ENCODE measurements at places on chromosomes 6 and 20.

GRCh38 chr6:103081876-103082630, 1688.5 kb downstream of the GRIK2 start:
- no peak for DNase-seq

DNA sequence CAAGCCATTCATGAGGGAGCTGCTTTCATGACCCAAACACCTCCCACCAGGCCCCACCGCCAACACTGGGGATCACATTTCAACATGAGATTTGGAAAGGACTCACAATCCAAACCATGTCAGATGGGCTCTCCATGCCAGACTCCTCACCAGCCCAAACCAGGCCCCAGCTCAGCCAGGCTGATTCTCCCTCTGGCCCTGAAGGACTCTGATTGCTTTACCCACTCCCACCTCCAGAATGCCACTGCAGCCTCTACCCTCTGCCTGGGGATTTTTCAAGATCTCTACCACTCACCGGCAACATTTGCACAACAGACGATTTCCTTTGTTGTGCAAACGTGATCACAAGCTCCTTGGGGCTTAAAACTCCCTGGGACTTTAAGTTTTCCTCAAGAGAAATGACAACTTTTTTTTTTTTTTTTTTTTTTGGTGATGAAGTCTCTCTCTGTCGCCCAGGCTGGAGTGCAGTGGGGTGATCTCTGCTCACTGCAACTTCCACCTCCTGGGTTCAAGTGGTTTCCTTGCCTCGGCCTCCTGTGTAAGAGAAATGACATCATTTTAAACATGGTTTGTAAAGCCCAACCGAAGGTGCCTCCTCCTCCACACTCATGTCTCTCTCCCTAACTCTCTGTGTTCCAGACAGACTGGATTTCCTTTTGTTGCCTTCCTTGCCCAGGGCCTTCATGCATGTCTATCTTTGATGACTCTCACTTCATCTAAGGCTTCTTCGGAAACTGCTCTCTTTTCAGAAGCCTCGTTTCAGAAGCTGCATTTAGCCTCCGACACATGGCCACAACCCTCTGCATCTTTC, 147.0 kb downstream of the CDH26 start:
- no peak for DNase-seq

GRCh38 chr6:80530103-80530502, 423.6 kb downstream of the BCKDHB start:
- no peak for DNase-seq

DNA sequence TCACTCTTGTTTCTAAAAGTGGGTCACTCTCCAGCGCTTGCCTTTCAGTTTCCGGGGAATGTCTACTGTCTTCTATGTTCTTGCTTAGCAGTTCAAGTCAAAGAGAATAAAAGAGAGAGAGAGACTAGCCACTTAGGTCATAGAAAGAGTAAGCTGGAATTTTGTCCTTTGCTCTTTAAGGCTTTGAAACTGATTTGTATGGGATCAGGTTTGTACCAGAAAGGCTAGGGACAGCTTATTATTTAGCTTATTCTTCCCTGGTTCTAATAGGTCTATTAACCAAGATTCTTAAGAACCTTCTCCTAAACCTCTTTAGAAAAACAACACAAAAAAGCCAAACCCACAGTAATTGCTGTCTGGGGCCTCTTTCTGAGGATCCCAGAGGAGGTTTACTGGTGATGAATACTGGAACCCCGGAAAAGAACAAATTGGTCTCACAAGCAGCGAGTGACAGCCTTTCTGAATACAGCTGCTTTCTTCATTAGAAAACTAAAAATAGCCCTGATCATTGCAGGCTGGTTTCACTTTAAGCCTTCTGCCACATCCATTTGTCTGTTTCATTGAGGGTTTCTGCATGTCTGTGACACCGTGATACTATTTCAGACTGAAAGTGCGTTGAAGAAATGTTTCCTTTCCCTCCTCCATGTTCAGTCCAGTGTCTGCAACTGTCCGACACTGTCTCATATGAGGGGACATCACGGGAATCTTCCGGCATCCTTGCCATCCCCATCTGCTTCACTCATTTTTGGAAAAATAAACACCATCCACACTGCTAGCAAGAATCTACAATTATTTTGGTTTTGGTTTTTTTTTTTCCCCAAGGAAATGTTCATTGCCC, 75.1 kb upstream of the ATXN1 start:
- DNase-seq: no peak

DNA sequence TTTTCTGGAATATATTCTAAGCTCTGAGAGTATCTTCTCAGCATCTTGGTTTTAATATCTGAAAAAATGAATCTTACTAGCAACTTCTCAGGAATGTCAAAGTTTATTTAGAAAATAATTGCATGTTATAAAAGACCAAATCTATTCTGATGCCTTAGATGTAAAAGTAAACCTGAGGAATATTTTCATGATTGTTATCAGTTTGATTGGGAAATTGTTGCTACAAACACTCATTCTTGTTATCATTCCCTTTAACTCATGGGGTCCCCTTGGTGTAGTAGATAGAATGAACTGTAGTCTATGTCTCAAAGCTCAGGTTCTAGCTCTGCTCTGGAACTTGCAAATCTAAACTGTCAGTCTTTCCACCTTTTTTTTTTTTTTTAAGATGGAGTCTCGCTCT, 50.0 kb downstream of the SNRNP48 start:
- DNase-seq: no peak

GRCh38 chr6:108966855-108967755, 118.9 kb downstream of the ARMC2 start:
- peak; percentile 28 for DNase-seq

GRCh38 chr20:361561-361960, 14.7 kb downstream of the NRSN2 start:
- DNase-seq: no peak

DNA sequence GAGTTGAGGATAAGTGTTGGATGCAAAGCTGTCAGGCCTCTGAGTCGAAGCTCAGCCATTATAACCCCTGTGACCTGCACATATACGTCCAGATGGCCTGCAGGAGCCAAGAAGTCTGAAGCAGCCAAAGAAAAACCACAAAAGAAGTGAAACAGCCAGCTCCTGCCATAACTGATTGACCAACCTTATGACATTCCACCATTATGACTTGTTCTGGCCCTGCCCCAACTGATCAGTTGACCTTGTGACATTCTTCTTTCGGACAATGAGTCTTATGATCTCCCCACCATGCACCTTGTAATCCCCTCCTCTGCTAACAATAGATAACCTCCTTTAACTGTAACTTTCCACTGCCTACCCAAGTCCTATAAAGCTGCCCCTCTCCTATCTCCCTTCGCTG, 133.7 kb upstream of the AGPAT4 start:
- no peak for DNase-seq

GRCh38 chr6:1383729-1384548, 5.4 kb upstream of the FOXF2 start:
- no peak for DNase-seq

DNA sequence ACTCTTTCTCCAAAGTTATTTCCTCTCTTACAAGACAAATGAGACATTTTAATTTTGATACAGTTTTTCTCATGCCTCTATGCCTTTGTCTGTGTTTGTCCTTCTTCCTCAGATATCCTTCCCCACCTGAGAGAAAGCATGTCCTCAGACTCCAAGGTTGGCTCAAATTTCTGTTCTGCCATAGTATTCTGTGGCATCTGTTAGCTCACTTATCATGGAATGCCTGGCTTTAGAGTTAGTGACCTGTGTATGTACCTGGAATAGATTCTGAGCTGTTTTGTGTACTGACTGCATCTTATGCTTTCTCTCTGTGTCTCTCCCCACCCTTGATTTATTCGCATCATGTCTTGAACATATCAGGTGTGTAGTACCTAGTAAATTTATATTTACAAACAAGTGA, 90.0 kb downstream of the CENPW start:
- no peak for DNase-seq

GRCh38 chr6:148573922-148574321, 172.9 kb upstream of the UST start:
- DNase-seq: no peak

GRCh38 chr20:59184880-59185447, 21.3 kb downstream of the ZNF831 start:
- DNase-seq: no peak

DNA sequence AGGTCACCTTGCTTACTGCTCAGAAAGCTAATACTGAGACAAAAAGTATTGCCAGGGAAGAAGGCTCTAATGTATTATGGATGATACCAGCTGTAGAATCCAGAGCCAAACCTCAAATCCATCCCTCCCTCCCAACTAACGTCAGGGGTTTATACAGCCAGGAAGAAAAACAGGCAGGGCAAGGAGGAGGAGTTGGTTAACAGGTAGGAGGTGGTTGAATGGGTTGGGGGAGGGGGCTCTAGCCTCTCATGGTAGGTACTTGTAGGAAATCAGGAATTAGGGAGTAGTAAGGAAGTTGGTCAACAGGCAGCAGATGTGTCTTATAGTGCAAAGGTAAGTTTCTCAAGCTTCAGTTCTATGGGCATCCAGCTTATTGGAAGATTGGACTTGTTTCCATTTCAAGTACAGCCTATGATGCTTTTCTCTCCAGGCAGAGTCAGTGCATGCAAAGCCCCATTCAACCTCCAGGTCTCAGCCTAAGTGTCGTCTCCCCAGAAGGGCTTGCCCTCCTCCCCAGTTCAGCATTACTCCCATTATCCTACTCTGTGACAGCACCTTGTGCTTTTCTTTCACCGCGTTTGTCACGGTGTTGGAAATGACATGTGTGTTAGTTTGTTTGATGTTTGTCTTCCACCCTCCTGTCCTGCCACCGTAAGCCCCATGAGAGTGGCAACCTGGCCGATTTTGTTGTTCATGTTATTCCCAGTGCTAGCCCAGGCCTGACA, 38.1 kb downstream of the PNLDC1 start:
- DNase-seq: no peak

DNA sequence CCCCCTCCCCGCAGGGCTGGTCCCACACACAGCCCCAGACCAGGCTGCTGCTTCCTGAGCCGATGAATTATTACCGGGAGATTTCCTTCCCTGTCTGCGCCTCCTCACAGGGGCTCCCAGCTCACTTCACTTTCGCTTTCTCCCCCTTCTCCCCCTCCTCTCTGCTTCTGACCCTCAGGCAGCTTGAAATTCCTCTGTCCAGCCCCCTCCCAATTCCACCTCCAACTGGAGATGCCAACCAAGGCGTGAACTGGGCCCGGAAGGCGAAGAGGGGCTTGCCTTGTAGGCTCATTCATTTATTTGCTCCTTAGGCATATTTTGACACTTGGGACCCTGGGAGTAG, 1.7 kb upstream of the TCF15 start:
- no peak for DNase-seq

GRCh38 chr6:129498950-129499842, 210.8 kb downstream of the ARHGAP18 start:
- no peak for DNase-seq

DNA sequence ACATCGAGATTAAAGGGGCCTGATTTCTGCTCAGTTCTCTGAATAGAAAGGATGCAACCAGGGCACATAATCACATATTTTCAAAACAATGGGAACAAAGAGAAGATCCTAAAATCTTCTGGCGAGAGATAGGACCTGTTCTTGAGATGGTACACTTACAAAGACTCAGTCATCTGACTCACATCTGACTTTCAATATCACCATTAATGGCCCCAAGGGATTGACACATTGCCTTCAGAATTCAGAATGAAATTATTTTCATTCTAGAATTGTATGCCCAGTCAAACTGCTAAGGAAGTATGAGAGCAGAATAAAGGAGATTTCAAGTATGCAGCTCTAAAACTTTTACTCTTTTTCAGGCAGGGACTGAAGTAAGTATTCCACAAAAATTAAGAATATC, 240.7 kb upstream of the POU3F2 start:
- no peak for DNase-seq

- DNase-seq: no peak
These were observed 11.2 kb downstream of the SPDEF start for GRCh38 chr6:34544776-34545471.

DNA sequence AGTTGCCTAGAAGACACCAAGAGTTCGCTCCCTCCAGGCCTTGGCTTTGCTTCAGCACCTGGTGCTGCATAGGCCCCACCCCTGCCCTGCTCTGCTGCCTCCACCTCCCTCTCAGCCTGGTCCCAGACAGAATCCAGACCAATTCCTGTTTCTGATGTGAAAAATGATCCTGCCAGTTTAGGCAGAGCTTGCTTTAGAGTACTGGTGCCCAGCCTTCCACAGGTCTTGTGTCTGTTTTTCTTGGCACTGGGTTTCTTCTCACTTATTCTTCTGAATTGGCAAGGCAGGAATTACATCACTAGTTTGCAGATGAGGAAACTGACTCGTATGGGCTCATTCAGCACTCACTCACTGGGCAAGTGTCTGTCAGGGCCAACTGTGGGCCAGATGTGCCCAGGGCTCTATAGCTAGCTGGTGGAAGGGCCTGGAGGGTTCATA, 53.0 kb downstream of the HLA-A start:
- no peak for DNase-seq

- DNase-seq: no peak
These were observed 12.4 kb downstream of the KIAA1755 start for GRCh38 chr20:38248133-38248532.

GRCh38 chr20:59696476-59696875, 92.1 kb downstream of the PHACTR3 start:
- DNase-seq: no peak

- no peak for DNase-seq
These were observed 15.8 kb upstream of the PPP1R16B start for GRCh38 chr20:38789503-38790199.

DNA sequence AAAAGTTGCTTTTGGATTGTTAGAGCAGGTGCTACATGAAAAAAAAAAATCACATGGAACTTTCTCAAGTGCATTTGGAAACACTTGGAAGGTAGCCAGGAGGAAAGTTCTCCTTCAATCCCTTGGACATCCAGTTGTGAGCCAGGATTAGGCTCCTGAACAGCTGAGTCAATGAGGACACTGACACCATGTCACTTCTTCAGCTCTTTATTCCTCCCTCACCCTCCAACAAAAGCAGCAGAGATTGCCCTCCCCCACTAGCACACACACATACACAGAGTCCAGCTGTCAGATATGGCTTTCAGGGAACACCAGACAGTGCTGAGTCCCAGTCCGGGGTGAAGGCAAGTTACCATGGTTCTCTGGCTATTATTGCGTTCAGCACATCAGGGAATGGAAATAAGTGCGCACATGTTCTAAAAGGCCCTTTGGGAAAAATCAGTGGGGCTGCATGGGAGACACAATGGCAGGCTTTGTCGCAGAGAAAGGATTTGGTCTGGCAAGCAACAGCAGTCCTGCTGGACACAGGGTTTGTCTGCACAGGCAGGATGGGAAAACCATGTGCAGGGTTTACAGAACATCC, 124.7 kb upstream of the MARCKS start:
- DNase-seq: no peak

Data from ascending aorta (tissue), 2 donors.